HCT116 (cell line): ENCODE measurements at places on chromosomes 5 and 9. TPM values are rescaled to one million over a fixed set of nuclear protein-coding genes. Genes with fewer than 3 reads are reported as not detected.

- no peak overlapping the region for H3K4me3 ChIP-seq
- H3K4me1 ChIP-seq: peaks cover 6% of the 10 kb centered on the region
- H3K36me3 ChIP-seq: no peaks in the 10 kb centered on the region
- H3K27ac ChIP-seq: no peak overlapping the region
Measured at GRCh38 chr5:54720341-54720740, 202.8 kb downstream of the SNX18 start.

DNA sequence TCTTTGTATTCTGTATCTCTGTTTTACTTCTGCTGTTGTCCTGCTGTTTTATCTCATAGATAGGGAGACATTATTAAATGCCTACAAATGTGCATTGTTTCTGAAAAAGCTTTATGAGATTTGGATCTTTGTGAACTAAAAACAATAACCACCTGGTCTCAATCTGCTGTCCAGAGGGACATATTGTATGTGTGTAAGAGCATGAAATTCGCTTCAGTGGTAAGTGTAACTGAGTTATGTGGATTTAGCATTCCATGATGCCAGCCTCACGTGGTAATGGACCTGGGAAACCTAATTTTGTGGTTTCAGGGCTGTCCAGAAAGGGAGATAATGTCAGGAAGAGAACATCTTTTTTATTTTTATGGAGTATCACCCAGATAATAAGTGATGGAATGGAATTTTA lies 119.3 kb downstream of the GDNF start:
- no peak overlapping the region for H3K4me3 ChIP-seq
- peaks cover 30% of the 10 kb centered on the region for H3K4me1 ChIP-seq
- no peaks in the 10 kb centered on the region for H3K27me3 ChIP-seq
- no peak for DNase-seq
- H3K36me3 ChIP-seq: no peaks in the 10 kb centered on the region

DNA sequence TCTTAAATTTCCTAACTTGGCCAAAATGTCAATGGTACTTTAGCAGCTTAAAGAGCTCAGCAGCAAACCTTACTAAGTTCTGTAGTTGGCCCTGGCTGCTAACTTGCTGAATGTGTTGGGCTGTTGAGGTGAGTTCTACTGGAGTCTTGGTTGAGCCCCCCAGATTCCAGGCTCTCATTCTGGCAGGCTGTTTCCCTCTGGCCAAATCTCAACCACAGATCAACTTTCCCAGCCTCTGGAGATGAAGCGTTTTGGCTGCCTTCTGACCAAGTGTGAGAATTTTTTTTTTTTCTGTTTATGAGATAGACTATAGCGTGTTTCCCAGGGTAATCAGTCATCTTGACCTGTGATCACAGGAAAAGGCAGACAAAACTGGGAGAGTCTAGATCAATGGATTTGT lies 343.7 kb downstream of the EBF1 start:
- no peaks in the 10 kb centered on the region for H3K4me1 ChIP-seq
- H3K27ac ChIP-seq: no peak overlapping the region
- no peak overlapping the region for H3K4me3 ChIP-seq

- H3K4me3 ChIP-seq: no peak overlapping the region
- no peaks in the 10 kb centered on the region for H3K36me3 ChIP-seq
- H3K4me1 ChIP-seq: no peaks in the 10 kb centered on the region
- no peak for DNase-seq
- no peaks in the 10 kb centered on the region for H3K27me3 ChIP-seq
- H3K27ac ChIP-seq: no peak overlapping the region
Measured at GRCh38 chr5:93890657-93891056, 149.3 kb upstream of the POU5F2 start.

DNA sequence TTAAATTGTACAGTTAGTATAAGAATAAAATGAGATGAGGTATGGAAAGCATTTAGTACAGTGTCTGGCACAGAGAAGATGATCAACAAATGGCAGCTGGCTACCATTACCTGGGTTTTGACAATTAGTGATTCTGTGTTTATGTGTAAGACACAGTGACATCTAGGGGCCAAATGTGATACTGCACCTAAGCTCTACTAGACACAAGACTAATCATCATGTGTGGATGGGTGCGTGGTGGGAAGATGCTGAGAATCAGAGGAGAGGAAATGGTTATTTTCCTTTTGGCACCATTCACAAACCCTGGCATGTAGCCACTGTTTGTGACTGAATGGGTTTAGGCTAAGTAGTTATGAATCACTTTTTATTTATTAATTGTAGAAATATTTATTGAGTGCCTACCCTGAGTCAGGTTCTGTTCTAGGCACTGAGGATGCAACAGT lies 109.8 kb upstream of the TBC1D2 start:
- no peak overlapping the region for H3K4me3 ChIP-seq
- peak; percentile 41 for DNase-seq
- H3K27me3 ChIP-seq: no peaks in the 10 kb centered on the region
- no peak overlapping the region for H3K27ac ChIP-seq
- H3K36me3 ChIP-seq: no peaks in the 10 kb centered on the region

- no peak for DNase-seq
- H3K27me3 ChIP-seq: no peaks in the 10 kb centered on the region
- no peak overlapping the region for H3K27ac ChIP-seq
Measured at GRCh38 chr5:10731913-10732312, 29.1 kb downstream of the DAP start.

GRCh38 chr9:10236161-10236560 lies 376.6 kb downstream of the PTPRD start:
- no peak overlapping the region for H3K4me3 ChIP-seq
- H3K27me3 ChIP-seq: no peaks in the 10 kb centered on the region
- DNase-seq: no peak
- no peaks in the 10 kb centered on the region for H3K36me3 ChIP-seq
- no peaks in the 10 kb centered on the region for H3K4me1 ChIP-seq
- H3K27ac ChIP-seq: no peak overlapping the region

DNA sequence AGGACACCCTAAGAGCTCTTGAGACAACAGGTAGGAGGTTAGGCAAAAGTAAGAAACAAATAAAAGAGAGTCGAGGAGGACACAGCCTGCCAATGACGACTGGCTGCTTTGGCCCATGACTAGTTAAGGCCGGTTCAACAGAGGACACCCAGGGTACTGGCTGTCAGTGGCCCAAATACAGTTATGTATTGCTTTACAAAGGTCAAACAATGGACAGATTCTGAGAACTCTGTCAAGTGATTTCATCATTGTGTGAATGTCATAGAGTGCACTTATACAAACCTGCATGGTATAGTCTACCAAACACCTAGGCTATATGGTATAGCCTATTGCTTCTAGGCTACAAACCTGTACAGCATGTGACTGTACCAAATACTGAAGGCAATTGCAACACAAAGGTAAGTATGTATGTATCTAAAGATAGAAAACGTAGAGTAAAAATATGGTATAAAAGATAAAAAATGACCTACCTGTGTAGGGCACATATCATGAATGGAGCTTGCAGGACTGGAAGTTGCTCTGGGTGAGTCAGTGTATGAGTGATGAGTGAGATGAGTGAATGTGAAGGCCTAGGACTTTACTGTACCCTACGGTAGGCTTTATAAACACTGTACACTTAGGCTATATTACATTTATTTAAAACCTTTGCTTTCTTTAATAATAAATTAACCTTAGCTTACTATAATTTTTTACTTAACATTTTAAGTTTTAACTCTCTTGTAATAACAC lies 6.5 kb upstream of the FAM81B start:
- H3K27ac ChIP-seq: no peak overlapping the region
- no peak for DNase-seq
- H3K36me3 ChIP-seq: no peaks in the 10 kb centered on the region

DNA sequence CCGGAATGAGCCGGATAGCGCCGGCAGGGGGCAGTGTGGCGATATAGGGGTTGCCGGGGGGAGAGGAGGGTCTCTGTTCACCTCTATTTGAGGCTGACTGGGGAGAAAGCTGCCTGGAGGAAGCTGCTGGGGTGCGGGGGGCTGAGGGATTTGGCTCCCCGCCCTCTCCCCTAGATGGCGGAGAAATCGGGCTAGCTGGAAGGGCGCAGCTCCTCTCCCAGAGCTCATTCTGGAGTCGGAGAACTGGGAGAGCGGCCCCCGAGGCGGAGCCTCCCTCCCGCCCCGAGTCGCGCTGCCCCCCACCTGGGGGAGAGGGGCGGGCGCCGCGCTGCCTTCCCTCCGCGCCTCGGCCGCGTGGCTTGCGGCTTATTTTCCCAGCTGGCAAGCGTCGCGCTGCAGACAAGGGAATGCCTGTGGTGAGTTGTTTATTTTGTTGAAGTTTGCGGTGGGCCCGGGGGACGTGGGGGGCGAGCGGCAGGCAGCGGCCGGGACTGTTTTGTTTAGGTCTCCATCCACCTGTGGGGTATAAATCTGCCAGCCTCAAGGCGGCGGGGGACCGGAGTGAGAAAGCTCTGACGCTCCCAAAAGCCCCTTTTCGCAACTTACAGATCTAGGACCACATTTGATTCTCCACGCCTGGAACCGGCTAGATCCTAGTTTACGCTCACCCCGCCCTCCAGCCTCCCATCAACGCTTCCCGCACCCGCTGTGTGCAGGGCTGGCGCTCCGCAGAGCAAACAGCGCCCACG lies 4.1 kb upstream of the RGMB start:
- peaks cover 6% of the 10 kb centered on the region; the same call in 1 of the 2 replicates for H3K27me3 ChIP-seq
- H3K36me3 ChIP-seq: no peaks in the 10 kb centered on the region
- peak overlapping the region; percentile 59 for H3K4me3 ChIP-seq
- no peak for DNase-seq

- H3K36me3 ChIP-seq: no peaks in the 10 kb centered on the region
- no peaks in the 10 kb centered on the region for H3K4me1 ChIP-seq
- DNase-seq: no peak
- no peak overlapping the region for H3K27ac ChIP-seq
- peaks cover 4% of the 10 kb centered on the region; the same call in 1 of the 2 replicates for H3K27me3 ChIP-seq
Measured at GRCh38 chr5:35761541-35761940, 95.2 kb upstream of the IL7R start.

GRCh38 chr9:100426530-100427365 lies at the start of gene MSANTD3:
TSS of gene MSANTD3 (plus strand) at chr9:100427143. CDS start at chr9:100441939, 14,796 bp downstream.
- peak within 1 kb of the TSS; percentile 73 for H3K27ac ChIP-seq
- peaks cover 33% of the 10 kb centered on the region for H3K4me1 ChIP-seq
- peak; percentile 50 for DNase-seq
- H3K36me3 ChIP-seq: no peaks in the 10 kb centered on the region
- H3K4me3 ChIP-seq: peak within 1 kb of the TSS; percentile 62
- H3K27me3 ChIP-seq: no peaks in the 10 kb centered on the region

DNA sequence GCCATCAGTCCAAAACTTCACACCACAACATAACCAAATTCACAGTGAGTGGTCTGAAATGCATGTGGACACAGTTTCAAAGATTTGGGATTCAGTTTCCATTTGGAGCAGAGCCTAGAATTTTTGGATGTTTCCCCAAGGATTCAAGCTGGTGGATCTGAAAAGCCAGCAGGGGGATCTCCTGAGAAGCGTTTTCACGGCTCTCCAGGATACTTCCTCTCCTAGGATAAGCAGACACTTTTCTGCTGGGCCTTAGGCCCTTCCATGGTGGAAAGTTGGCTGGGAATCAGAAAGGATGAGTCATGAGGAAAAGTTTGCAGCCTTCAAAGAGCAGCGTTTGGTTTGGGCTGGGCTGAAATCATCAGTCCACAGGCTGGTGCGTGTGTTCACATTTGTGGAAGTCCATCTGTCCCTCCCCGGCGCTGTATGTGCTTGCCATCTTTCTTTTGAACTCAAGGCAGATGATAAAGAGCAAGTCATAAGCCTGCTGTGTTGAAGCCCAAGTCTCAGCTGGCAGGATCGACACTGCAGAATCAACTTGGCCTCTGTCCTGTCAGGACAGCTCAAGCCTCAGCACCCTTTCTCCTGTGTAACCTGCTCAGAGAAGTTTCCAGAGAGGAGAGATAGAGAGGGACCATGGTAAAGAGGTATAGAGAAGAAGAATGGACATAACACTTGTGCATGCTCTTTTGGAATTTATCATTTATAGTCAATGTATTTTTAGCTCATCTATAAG lies 152.6 kb upstream of the MSX2 start:
- H3K27ac ChIP-seq: peak overlapping the region; percentile 20; the same call in 1 of the 2 replicates
- H3K4me1 ChIP-seq: peaks cover 23% of the 10 kb centered on the region
- 0 out of 2 replicates have a peak overlapping the region, but pooled peaks have one; percentile 7 for H3K4me3 ChIP-seq
- H3K27me3 ChIP-seq: peaks cover 5% of the 10 kb centered on the region; the same call in 1 of the 2 replicates
- peak; percentile 88 for DNase-seq
- no peaks in the 10 kb centered on the region for H3K36me3 ChIP-seq

GRCh38 chr9:135992486-135993408 lies 31.6 kb upstream of the UBAC1 start:
- peak overlapping the region; percentile 50; the same call in 1 of the 2 replicates for H3K27ac ChIP-seq
- peaks cover 12% of the 10 kb centered on the region for H3K4me1 ChIP-seq
- no peaks in the 10 kb centered on the region for H3K27me3 ChIP-seq
- peak overlapping the region; percentile 39 for H3K4me3 ChIP-seq
- DNase-seq: no peak

DNA sequence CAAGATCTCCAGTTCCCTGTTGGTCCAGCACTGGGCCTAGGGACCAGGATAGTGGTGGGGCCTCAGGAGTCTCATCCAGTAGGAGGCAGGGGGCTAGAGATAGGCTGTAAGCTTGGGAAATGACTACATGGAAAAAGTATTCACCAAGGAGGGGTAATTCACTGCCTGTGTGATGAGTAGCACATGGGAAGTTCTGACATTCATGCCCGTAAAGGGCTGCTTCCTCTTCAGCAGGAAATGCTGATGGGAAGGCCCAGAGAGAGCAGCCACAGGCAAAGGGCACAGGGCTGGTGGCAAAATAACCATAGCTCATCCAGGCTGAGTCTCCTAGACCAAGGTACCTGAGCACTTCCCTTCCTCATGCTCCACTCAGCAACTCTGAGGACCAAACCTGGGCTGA lies 23.1 kb upstream of the FRRS1L start:
- DNase-seq: no peak
- H3K4me3 ChIP-seq: no peak overlapping the region
- H3K4me1 ChIP-seq: no peaks in the 10 kb centered on the region
- no peaks in the 10 kb centered on the region for H3K36me3 ChIP-seq
- H3K27ac ChIP-seq: no peak overlapping the region

DNA sequence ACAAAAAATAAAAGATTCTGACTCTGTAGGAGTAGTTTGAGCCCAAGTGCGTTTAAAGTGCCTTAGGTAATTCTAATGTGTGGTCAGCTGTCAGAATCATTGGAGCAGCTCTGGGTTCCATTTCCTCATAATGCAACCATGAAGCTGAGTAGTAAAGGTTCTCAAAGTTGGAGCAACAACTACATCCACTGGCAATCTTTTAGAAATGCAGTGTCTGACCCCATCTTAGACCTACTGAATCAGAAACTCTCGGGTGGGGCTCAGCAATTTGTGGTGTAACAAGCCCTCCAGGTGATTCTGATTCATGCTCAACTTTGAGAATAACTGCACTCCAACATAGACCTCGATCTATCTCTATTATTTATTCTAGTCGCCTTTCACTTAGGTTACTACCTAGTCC lies 7.6 kb upstream of the ALDH1A1 start:
- no peaks in the 10 kb centered on the region for H3K36me3 ChIP-seq
- no peak overlapping the region for H3K27ac ChIP-seq
- H3K27me3 ChIP-seq: no peaks in the 10 kb centered on the region

DNA sequence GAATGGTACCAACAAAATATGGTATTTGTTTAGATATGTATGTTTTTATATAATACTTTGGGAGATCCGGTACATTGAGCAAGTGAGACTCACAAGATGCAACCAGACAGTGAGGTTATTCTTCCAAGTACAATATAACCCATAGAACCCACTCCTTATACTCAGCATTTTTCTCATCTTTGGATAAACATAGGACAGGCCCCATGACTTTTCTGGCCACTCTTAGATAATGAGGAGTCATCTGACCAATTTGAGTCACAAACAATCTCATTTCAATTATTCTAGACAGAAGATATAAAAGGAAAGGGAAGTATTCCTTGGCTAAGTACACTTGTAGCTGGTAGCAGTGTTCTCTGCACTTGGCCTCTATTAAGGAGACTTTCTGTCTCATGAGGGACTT lies 150.2 kb downstream of the SGCD start:
- no peak overlapping the region for H3K4me3 ChIP-seq
- DNase-seq: no peak
- H3K4me1 ChIP-seq: no peaks in the 10 kb centered on the region

ANKRD33B gene
- total RNA-seq: 10.9 TPM

LRRC70 gene
- 0.37 TPM for total RNA-seq

ZDHHC11 gene
- 17.0 TPM for total RNA-seq

PDE8B gene
- total RNA-seq: 0.17 TPM
